Activated T-helper 1 cell treated with anti-CD3 and anti-CD28 coated beads, Interleukin-12 subunit alpha, Interleukin-12 subunit beta, Interleukin-2, Interleukin-4 antibody, amounts not matched to agents 30 ng/mL and 10 ng/mL and 1 ng/mL, durations not matched to agents 14 hours and 24 hours and 36 hours (primary cell): ENCODE measurements at places on chromosomes 13 and 19.

GRCh38 chr13:113283904-113284303 is 13.1 kb upstream of the LAMP1 start:
- DNase-seq, result no peak

GRCh38 chr13:113816254-113816929 is 47.5 kb downstream of the GAS6 start:
- DNase-seq, result no peak

DNA sequence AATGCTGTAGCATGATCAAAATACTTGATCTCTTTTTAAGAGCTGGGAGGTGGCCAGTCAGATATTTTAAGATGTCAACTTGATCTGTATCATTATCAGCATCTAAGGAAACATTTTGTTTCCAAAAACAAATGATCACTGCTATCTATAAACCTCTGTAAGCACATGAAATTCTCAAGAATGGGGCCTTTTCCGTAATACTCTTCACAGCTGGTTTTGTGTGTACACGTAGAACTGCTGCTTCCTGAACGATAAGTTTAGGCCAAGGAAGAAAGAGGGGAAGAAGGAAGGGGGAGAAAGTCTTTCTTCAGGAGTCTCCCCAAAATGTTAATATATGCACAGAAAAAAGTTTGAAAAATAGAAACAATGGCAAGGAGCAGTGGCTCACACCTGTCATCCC is 25.7 kb downstream of the ARL11 start:
- DNase-seq, result no peak

GRCh38 chr13:63741029-63741813 is 2325.6 kb upstream of the PCDH20 start:
- DNase-seq, result no peak

DNA sequence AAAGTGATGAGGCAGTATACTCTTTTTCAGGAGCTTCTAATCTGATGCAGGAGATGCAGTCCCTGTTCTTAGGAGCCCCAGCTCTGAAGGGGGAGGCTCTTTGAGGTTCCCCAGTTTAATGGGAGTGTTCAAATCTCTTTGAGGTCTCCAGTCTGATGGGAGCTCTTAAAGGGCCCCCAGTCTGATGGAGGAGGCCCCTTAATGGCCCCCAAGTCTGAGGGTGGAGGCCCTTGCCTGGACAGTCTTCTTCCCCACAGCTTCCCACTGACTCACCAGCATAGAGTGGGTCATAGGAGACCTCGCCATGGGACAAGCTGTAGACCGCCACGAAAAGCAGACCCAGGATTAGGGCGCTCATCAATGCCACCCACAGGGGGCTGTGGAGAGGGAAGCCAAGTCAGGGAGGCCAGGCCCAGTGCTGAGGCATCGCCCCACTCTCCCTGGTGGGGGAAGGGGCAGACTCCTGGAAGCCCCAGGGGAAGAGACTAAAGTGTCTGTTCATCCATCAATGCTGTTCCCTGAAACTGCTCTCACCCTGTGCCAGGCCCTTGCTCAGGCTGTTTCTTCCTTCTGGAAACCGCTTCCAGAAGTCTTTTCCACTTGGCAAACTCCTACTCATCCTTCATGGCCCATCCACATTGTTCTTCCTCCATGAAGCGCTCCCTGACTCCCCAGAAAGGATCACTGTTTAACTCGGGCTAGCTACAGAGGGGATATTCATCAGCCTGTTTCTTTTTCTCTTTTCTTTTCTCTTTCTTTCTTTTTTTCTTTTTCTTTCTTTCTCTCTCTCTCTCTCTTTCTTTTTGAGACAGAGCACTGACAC is 2.1 kb downstream of the TM6SF2 start:
- no peak for DNase-seq

DNA sequence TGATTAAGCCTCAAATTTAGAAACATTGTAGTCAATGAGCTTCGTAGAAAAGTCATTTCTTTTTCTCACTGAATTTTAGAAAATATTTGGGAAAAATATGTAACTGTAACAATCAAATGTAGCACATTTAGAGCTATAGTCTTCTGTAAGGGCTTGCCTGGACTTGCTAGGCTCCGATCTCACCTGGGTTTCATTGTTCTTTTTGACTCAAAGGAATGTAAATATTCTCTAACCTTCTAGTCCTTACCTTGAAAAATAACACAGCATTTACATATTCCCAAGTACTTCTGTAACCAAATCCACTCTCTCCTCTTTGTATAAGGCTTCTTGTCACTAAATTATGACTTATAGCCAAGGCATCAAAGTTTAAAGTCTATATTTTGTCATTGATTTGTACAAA is 2.9 kb upstream of the UFM1 start:
- no peak for DNase-seq

DNA sequence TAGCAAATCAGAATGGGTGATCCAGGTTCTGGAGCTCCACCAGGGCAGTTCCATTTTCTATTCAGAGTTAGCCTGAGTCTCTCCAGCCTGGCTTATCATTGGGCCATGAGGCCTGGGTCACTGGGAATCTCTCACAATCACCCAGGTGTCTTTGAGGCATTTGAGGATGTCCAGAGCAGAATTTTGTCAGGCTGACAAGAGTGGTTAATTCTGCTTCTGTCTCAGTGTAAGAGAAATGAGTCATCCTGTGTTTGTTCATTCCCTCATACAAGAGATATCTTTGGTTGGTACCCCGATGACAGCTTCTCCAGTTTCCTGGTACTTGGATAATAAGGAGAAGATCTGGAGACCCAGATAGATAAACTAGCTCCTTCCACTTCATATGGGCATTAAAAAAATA is 10.4 kb downstream of the ZNF93 start:
- DNase-seq, result no peak

DNA sequence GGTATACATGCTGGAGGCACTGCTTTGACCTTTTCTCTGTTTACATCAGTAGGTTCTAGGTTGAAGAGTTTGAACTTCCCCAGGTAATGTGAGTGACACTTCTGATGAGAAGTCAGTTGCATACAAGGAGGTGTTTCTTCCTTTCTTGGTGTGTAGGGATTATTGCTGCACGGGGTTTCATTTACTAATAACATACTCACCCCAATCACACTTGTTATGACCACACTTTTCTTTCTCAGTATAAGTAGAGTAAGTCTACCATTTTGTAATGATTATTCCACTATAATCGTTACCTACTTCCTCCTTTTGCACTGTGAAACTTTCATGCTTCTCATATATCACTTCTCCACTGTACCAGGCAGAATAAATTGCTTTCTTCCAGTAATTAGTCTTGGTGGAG is 138.0 kb downstream of the TNFSF13B start:
- DNase-seq, result no peak

- DNase-seq, result no peak
Observed at GRCh38 chr19:4493929-4494690, 22.0 kb downstream of the HDGFL2 start.

DNA sequence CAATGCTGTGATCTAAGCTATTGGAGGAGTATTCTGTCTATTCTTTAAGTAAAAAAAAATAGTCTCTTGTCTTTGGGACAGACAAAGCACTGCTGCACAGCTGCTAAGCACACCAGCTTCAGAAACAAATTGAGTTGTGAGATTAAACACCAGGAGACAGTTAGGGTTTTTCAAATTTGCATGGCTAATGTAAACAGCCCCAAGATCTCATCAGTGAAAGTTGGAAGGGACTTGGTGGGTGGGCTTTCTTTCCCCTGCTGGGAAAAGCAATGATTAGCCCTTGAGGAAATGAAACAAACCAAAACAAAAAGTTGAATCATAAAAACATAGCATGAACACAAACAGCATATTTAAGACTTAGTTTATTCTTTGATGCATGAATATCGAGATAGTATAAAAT is 143.6 kb upstream of the SLITRK1 start:
- no peak for DNase-seq

DNA sequence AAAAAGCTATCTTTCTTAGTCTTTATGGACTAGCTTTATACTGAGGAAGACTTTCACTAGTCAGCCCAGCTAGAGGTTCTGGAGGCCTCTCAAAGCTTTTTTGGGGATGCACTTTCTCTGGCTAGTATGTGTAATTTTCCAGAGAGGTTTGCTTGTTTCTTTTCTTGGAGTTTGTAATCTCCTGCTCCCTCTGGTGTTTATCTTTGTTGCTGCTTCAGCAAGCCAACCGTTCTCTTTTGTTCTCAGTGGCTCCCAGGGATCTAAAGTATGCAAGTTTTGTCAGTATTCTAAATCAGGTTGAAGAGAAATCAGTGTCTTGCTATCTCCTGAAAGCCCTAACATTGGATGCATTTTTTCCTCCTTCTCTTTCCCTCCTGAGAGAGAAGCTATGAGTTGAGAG is 121.1 kb upstream of the MYO16 start:
- no peak for DNase-seq

- DNase-seq, result no peak
Observed at GRCh38 chr13:99237981-99238662, 20.1 kb downstream of the GPR18 start.

DNA sequence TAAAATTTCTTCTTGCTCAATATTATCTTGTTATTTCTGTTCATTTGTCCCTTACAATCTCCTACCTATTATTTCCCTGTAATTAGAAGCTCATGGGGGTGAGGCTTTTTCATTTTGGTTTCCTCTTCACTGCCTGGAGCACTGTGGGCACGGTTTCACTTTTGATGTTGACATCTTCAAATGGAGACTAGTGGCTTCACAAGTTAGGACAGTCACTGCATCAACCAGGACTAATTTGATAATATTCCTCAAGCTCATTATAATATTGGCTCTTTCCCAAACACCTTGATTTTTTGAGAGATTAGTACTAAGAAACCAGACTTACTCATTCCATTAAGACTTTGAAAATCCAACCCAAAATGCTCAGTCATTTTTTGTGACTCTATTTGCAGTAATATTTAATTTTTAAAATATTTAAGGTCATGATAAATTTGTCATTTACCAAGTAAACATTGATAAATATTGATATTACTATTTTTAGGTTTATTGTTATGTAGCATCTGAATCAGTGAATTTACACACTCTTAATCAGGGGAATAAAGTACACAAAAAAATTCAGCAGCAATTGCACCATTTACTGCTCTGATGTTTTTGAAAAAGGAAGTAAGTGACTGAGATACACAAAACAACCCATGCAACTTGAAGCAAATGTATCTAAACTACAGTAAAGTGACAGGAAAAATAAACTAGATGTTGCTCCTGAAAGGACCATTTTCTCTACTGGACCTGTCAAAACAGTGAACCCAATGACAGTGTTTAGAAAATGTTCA is 28.8 kb upstream of the RCBTB2 start:
- no peak for DNase-seq

DNA sequence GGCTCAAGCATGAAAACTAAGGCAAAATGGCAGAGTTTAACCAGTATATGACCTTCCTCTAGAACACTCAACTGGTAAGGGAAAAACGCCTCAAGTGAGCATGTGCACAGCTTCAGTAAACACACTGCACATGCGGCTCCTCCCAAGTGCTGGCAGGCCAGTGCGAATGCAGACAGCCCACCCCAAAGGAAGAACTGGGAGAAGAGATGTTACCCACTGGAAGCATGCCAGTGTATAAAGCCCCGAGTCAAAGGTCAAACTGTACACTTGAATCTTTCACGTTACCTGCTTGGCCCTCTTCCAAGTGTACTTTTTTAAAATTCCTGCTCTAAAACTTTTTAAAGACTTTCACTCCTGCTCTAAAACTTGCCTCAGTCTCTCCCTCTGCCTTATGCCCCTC is 19.2 kb upstream of the RCBTB1 start:
- no peak for DNase-seq

- no peak for DNase-seq
Observed at GRCh38 chr13:98606296-98606695, 29.4 kb upstream of the STK24 start.

DNA sequence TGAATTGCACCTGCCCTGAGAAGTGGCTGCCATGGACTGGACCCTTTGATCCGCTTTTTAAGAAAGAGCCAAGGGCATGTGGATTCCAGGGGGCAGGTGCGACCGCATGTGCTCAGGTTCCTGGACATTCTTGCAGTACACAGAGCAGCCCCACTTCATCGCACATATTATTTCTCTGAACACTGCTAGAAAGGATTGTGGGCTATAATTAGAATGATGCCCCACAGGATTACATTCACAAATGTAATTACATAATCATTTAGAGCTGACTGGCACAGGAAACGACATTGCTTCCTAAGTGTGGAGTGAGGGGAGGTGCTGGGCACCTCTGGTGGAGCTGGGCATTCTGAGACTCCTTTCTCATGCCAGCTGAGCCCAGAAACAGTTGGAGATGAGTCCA is 37.5 kb upstream of the VSTM2B start:
- no peak for DNase-seq

DNA sequence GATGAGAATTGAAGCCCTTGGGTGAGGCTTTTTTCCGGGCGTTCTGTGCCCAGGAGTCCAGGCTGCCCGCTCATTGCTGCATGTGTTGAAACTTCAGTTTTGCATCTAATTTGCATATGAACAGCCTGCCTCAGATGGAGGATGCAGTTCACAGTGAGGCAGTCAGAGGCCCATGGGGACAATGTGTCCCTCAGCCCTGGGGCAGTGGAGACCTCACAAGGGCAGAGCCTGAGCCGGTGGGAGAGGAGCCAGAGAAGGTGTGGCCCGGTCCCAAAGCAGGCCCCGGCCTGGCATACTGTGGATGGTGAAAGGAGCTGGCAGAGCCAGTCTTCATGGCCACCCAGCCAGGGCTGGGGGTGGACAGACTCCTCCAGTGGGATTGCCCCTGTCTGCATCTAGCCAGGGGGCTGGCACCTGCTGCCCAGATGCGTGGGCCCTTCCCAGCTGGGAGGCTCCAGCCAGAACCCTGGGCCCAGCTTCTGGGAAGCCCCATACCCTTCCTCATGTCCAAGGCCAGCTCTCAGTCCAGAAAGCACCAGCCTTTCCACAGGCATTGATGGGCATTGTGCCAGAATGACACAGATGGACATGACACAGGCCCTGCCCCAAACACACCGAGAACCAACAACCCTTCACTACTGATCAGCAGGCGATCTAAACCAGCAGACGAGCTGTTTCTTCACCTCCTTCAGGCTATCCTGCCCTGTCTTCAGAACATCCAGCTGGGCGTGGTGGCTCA is 32.9 kb upstream of the KCTD15 start:
- DNase-seq, result no peak

DNA sequence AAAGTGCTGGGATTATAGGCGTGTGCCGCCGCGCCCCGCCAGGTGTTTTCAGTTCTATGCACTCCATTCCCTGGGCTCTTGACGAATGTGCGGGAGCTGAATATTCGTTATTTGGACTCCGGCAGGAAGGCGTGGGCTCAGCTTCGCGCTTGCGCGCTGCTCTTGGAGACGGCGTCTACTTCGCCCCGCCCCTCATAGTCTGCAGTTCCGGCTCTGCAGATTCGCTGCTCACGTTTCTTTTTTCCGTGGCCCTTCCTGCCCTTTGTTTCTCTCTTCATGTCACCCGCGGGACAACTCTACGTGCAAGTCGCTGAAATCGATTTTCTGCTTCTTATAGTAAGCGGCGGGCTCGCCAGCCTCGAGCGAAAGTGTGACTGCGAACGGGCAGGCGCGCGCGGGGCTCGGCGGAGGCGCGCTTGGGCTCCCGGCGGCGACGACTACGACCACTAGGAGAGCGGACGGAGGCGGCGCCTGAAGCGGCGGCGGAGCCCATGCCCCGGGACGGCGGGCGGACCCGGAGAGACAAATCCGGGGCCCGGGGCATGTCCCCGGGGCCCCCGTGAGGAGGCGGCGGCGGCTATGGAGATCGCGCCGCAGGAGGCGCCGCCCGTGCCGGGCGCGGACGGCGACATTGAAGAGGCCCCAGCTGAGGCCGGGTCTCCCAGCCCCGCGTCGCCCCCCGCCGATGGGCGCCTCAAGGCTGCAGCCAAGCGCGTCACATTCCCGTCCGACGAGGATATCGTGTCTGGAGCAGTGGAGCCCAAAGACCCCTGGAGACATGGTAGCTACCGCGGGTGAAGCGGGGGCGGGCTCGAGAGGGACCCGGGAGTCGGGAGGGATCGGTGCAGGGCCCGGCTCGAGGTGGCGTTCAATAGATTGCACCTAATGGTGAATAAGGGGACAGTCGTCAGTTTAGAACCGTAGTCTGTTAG is at the start of gene PPP1R37:
TSS of gene PPP1R37 (plus strand) at position 433 of the 932 bp plus-strand sequence. CDS start at position 580, 147 bp downstream.
- DNase-seq, result peak; percentile 92

GRCh38 chr13:46666727-46667456 is 113.9 kb downstream of the LRCH1 start:
- DNase-seq, result no peak
